ENCODE measurements at places on chromosomes 12 and 14.
A peak's percentile ranks its signal among the peaks of the same experiment; 100 is the strongest.

GRCh38 chr12:115771065-115771464 lies 506.4 kb downstream of the MED13L start:
- no peak for DNase-seq

- DNase-seq, result no peak
Measured at GRCh38 chr12:69123919-69124638, 115.3 kb upstream of the CPSF6 start.

DNA sequence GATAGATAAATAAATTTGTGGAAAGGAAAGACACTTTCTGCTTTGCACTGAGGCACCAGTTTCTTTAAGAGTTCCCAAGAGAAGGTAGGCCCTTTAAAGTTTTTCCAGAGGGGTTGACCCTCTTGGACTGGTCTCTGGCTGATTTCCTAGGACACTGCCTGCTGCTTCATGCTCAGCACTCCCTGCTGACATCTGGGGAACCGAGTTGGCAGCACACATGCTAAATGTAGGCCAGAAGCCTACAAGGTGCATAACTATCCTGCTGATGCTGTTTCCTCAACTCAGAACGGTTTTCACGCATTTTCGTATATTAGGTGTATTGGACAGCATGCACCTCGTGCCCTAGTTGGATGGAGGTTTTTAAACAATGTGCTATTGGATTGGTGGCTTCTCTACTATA lies 887.2 kb upstream of the SEL1L start:
- DNase-seq, result no peak

DNA sequence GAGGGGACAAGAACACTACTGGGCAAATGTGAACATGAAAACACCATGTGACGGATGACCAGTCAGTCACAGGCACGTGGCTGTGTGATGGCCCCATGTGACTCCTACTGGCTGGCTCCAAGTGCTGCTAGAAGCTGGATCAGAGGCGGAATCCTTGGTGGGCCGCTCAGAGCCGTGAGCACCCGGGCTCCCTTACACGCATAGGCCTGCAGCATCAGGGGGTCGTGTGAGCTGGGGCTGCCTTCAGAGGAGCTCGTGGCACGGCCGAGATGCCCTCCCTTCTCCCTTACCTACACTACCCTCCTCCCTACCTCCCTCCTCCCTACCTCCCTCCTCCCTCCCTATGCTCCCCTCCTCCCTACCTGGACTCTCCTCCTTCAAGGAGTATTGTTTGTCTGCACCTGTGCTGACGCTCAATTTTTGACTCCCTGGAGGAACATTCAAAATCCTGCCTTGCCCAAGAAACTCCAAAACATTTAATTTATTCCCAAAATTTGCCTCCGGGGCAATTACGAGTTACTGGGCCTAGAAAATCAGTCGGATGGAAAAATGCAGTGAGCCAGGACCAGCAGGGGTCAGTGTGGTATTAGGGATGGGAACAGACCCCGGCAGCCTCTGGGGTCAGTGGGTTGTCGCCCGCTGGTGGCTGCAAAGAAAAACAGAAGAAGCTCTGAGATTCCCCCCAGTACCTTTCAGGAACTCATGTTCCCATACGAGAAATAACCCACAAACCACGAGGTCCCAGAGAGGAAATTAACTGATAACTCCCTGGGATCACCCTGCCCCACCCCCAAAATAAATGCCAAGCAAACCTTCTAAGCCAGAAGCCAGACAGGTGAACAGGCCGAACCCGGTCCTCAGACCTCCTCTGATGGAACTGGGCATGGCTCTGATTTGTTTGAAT lies 61.3 kb downstream of the C14orf132 start:
- peak; percentile 44 for DNase-seq

GRCh38 chr12:100403446-100403845 lies 46.6 kb downstream of the SLC17A8 start:
- DNase-seq, result no peak

- DNase-seq, result no peak
Measured at GRCh38 chr14:93967637-93968250, 8.6 kb downstream of the ASB2 start.

DNA sequence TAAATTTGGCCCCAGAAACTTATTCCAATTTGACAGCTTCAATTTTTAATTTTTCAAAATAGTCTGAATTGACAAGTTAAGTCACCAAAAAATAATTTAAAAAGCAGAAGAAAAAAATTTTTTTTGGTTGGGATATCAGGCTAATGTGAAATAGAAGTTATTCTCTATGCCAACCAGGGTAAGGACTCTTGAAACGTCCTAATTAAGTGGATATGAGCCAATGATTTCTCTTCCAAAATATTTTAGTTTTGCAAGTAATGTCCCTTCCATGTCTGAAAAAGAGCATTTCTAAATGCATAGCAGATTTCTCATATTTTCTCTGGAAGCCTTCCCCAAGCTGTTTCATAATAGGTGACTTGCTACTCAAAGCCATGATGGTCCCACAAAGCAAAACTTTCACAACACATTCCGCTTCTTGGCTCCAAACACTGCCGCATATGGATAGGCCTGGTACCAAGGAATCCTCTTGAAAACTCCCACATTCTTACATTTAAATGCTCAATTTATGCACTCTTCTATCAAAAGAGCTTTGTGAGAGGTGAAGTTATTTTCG lies 65.1 kb downstream of the SIX6 start:
- peak; percentile 55 for DNase-seq

GRCh38 chr12:2653461-2653965 lies 141.3 kb upstream of the FKBP4 start:
- DNase-seq, result no peak

DNA sequence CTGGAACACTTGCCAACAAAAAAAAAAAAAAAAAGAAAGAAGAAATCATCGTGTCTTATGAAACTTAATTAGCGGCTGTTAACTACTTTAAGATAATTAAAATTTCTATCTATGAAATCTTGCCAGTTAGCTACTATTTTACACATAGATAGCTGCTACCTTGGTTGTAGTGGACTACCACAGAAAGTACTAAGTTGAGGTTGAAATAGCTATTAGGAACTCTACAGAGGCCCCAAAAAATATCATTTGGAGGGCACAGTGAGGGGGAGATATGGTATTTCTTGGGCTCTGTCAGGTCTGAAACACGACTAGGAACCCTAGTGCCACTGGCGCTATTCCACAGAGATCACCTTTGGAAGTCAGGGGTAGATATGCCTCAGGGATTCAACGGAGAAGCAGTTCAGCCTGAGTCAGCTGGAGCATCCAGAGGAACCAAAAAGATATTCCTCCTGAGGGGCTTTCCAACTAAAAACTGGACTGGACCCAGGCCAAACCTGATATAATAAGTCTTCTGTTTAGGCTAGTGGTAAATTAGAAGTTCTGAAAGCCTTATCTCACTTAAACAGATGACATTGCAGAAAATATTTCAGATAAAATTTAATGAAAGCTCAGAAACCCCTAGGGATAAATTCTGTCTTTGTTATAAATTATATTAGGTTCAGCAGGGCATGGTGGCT lies 126.1 kb downstream of the EPS8 start:
- no peak for DNase-seq

- no peak for DNase-seq
Measured at GRCh38 chr12:5560265-5560664, 128.4 kb downstream of the NTF3 start.

DNA sequence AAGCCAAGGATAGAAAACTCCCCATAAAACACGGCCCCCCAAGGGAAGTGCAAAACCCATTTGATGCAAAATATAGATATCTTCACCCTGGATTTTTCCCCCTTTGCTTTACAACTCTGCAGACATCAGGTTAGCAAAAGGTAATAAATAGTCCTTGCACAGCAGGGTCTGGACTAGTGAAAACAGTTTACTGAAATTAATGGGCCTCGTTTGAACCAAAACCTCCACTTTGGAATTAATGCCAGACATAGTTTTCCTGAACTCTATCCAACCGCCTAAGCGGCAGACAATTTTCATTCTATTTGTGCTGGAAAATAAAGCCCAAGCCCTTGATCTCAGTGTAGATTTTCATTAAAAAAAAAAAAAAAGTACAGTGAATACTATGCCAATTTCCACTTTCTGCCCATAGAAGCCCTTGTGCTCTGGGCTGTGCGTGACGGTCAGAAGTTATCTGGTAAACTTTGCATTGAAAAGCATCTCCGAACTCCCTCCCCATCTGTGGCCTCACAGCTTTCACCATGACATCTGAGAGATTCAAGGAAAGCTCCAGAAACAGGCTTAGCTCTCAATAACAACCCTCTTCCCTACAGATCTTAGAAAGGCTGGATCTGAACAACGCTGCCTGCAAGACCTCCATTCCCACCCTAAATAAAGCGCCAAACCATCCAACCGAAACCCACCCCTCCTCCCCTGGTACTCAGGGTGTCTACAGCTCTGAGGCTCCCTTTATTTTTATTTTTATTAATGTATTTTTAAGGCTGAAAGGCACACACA lies 11.0 kb upstream of the IRF2BPL start:
- no peak for DNase-seq

- DNase-seq, result no peak
Measured at GRCh38 chr14:68491793-68492192, 301.1 kb downstream of the ZFP36L1 start.

DNA sequence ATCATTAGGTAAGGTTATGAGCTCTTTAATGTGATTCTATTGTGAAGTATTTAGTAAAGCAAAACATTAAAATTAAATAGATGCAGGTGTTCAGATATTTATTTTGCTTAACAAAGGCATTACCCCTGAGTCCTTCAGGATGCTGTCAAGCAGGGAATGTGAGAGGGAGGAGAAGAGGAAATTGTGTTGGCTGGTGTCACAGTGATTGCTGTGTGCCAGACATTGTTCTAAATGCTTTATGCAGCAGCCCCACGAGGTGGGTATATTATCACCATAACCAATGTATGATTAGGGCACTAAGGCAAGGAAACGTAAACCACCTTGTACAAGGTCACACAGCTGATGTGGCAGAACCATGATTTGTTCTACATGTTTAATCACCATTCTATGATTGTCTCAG lies 80.1 kb downstream of the STAB2 start:
- DNase-seq, result no peak

DNA sequence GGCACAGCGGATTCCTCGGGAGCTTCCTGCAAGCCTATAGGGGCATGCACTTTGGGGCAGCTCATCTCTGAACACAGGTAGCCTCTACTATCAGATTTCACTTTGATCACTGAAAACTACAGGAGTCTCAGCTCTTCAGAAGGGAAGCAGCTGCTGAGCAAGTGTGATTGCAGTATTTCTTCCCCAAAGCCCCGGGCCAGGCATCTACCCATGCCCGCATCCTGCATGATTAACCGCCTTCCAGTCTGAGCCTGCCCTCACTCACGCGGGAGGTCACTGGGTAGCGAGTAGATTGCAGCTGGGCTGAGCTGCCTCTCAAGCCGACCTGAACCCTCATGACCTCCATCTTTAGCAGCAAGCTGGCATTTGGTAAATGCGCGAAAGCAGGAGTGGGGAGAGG lies 334.7 kb downstream of the DPF3 start:
- DNase-seq, result no peak

GRCh38 chr12:62772416-62772955 lies 162.5 kb downstream of the PPM1H start:
- DNase-seq, result no peak

DNA sequence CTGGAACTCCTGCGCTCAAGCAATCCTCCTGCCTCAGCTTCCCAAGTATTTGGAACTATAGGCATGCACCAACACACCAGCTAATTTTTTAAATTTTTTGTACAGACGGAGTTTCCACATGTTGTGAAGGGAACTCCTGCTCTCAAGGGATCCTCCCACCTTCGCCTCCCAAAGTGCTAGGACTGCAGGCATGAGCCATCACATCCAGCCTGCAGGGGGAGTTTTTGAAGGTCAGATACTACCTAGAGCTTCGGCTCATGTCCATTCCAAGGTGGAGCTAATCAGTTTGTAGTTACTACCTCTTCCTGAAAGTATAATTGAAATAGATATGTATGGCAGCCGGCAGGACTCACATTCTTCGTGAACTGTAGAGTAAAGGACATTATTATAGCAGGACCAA lies 3.7 kb upstream of the TAS2R19 start:
- DNase-seq, result no peak

DNA sequence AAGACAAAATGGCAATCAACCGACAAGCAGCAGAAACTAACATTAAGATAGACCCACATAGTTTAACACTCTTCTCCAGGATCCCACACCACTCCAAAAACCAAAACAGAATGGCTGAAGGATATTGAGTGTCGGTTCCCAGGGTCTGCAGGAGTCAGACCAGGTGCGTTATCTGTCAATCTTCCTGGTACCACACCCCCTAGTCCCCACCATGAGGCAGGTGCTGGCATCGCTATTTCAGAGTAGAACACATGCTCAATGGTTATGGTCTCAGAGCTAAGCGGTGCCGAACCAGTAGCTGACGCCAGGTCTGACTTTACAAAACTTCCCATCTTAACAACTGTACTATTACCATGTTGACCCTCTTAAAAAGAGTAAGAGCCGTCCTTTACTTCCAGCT lies 10.2 kb downstream of the STX2 start:
- DNase-seq, result no peak

GRCh38 chr12:57940052-57940914 lies 1.1 kb upstream of the ATP23 start:
- DNase-seq, result no peak

GRCh38 chr14:89091781-89092180 lies 267.3 kb downstream of the TTC8 start:
- no peak for DNase-seq

- no peak for DNase-seq
Measured at GRCh38 chr14:87996291-87996592, 3.3 kb upstream of the GALC start.

DNA sequence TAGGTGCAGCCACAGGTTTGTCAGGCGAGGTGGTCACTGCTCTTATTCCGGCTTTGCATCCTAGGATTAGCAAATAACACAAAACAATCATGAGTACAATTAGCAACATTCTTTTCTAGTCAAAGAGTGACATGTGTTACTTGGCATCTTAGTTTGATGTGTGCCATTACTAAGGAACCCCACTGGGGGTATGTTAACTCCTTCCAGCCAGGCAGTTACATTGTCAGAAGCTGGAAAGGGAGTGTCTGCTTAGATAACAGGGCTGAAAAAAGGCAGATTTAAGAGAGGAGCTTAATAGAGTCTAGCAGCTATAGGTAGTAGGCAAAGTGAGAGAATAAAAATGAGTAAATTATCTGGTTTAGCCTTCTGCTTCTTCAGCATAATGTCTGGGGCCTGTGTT lies 30.5 kb upstream of the METAP2 start:
- no peak for DNase-seq

GRCh38 chr14:85248881-85249635 lies 280.9 kb upstream of the FLRT2 start:
- DNase-seq, result no peak

- DNase-seq, result no peak
Measured at GRCh38 chr12:124168016-124168786, 126.7 kb upstream of the RFLNA start.

GRCh38 chr12:65900912-65901672 lies 76.8 kb downstream of the HMGA2 start:
- DNase-seq, result no peak

DNA sequence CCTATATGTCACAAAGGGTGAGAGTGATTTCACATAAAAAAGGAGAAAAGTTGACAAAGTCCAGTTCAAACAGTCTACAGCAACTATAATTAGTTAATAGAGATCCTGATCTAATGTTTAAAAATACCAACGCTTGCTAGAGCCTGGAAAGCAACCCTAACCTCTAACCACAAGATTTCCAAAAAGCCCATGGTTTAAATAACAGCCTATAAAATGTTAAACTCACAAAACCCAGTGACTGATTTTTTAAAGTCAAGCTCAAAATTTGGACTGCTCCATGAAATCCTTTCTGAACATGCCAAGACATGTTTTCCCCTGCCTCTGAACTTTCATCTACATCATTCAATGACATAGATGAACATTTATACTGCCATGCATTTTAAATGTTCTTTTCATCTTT lies 81.6 kb downstream of the PLEKHG7 start:
- no peak for DNase-seq

- DNase-seq, result no peak
Measured at GRCh38 chr12:94813314-94813713, 163.0 kb upstream of the TMCC3 start.
